Neural crest cell (in vitro differentiated cells): ENCODE measurements at places on chromosomes 13 and 19. TPM values are rescaled to one million over a fixed set of nuclear protein-coding genes. Genes with fewer than 3 reads are reported as not detected.

GRCh38 chr13:76036176-76036575 lies 400.0 kb downstream of the LMO7 start:
- no peak for DNase-seq

The ZNF415 gene
- total RNA-seq: 12.6 and 13.6 TPM in 2 replicates

- DNase-seq: no peak
Observed at GRCh38 chr13:53129864-53130393, 101.3 kb downstream of the OLFM4 start.

- DNase-seq: no peak
Observed at GRCh38 chr13:97266332-97266731, 44.2 kb downstream of the MBNL2 start.

DNA sequence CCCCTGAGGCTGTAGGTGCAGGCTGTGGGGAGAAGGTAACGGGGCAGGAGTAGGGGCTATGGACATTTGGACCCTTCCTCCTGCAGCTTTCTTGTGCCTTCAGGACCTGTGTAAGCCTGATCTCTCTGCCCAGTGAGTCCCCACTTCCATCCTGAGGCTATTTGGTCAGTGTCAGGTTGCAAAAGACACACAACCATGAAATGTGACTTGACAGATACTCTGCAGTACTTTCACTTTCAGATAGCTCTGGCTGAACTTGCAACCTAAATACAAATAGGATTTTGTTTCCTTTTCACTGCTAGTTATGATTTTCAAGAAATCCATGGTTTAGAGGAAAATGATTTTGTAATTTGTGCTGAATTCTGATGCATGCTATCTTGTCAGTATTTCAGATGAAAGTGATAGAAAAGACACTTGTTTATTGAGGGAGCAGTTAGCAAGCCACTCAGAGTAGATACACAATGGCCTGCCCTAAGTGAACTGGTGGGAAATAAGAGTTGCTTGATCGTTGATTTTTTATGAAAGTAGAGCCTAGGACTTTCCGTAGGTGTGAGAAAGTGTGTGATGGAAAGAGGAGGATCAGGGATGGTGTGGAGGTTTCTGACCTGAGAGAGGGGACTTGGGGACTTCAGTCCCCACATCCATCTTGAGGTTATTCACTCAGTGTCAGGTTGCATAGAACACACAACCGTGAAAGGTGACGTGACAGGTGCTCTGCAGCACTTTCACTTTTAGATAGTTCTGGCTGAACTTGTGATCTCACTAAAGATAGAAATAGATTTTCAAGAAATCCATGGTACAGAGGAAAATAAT lies 18.1 kb upstream of the EID2 start:
- DNase-seq: no peak

DNA sequence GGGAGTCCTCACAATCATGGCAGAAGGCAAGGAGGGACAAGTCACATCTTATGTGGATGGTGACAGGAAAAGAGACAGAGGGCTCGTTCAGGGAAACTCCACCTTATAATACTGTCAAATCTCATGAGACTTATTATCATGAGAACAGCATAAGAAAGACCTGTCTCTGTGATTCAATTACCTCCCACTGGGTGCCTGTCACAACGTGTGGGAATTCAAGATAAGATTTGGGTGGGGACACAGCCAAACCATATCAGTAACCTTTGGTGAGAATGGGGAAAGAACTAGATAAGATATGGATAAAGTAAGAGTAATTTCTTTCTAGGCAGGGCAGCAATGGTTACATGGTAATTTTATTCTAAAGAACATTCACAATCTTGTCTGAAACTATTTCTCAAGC lies 344.9 kb upstream of the KLF12 start:
- no peak for DNase-seq

- DNase-seq: no peak
Observed at GRCh38 chr19:12648088-12648487, 18.5 kb downstream of the MAN2B1 start.

DNA sequence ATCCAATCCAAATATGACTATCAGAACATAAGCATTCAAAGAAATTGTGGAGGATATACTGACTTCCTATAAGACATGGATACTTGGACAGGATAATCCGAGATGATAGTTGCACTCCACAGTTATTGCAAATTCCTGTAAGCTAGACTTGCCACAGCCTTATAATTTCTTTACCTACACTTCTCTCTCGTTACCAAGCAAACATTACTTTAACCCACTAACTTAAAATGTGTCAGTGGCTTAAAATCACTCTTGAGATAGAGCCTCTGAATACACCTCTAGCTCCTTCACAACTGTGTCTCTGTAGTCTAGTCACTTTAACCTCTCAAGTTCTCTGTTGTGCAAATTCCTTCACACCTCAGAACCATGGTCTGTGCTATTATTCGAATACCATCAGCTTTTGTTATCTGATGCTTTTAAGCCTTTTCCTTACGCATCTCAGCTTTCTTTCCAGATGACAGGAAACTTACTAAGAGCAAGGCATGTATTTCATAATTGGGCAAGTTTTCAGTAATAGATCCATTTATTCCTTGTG lies 474.9 kb upstream of the MIR17HG start:
- DNase-seq: no peak

DNA sequence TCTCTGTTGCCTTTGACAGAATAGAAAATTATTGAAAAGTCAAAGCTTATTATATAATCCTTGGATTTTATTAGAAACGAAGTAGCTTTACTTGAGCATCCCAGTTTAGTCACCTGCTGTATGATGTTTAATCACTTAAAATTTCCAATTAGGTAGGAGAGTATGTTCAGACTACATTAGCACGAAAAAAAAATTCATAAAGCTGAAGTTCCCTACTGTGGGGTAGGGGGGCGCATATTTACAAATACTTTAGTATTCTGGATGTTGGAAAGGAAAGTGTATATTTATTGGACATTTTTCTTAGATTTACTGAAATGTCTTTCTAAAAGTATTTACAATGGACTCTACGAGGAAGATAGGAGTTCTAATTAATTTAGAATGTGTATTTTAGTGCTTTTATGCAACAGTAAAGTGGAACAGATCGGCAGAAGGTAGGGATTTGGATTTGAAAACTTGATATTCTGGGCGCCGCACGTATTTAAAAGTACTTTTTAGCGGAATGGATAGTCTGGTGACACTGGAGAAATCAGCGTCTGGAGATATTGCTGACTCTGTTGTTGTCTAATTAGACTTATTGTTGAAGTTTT lies 1.9 kb downstream of the CDK8 start:
- DNase-seq: no peak

GRCh38 chr19:9847087-9847671 lies 12.1 kb downstream of the PIN1 start:
- peak; percentile 19 for DNase-seq

The CRX gene
- total RNA-seq: not detected in 2 replicates

The SLITRK6 gene
- 33.8 and 42.9 TPM in 2 replicates for total RNA-seq

DNA sequence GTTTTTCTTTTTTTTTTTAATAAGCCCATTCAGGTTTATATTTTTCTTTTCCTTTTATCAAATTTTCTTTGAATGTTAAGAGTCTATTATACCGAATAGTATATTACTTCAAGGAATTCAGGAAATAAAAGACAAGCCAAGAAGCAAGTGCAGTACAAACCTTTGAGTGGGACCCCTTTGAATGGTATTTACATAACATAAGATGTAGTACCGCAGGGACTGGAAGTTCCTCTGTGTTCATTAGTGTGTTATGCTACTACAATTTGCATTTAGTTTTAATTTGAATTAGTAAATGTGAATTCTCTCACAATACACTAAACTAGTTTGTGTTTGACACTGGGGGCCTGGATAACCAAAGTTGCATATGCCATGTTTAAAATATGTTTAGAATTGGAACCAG lies 339.5 kb downstream of the DCT start:
- no peak for DNase-seq

- no peak for DNase-seq
Observed at GRCh38 chr13:114339857-114340534, 25.7 kb downstream of the CHAMP1 start.
